ENCODE measurements at places on chromosomes 13 and 19.

GRCh38 chr19:37995346-37995745, 88.3 kb downstream of the SIPA1L3 start:
- no peak for DNase-seq

- DNase-seq = no peak
These were observed 7.3 kb downstream of the ADPRHL1 start for GRCh38 chr13:113445791-113446487.

- no peak for DNase-seq
These were observed 3.3 kb upstream of the TEX29 start for GRCh38 chr13:111317042-111317550.

- DNase-seq = no peak
These were observed 28.8 kb downstream of the ZNF91 start for GRCh38 chr19:23366437-23366836.

GRCh38 chr13:114110091-114110829, 22.2 kb downstream of the RASA3 start:
- DNase-seq = no peak

- no peak for DNase-seq
These were observed 133.8 kb downstream of the CRYL1 start for GRCh38 chr13:20391597-20392452.

DNA sequence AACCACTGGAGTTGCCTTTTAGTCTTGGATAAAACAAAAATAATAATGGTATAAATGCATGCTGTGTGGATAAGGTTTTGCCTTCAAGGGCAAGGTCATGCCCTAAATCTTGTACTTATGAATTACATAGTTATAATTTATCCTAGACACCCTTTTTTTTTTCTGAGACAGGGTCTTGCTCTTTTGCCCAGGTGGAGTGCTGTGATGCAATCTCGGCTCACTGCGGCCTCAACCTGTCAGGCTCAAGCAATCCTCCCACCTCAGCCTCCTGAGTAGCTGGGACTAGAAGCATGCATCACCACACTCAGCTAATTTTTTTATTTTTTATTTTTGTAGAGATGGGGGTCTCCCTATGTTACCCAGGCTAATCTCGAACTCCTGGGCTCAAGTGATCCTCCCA, 7.7 kb upstream of the DACT3 start:
- DNase-seq = no peak

- DNase-seq = no peak
These were observed 219.6 kb downstream of the RAP2A start for GRCh38 chr13:97653443-97654140.

- DNase-seq = no peak
These were observed at the start of gene BEST2 for GRCh38 chr19:12751635-12752034. BEST2 (plus strand) TSS chr19:12751791; CDS start chr19:12752593, 802 bp downstream.

DNA sequence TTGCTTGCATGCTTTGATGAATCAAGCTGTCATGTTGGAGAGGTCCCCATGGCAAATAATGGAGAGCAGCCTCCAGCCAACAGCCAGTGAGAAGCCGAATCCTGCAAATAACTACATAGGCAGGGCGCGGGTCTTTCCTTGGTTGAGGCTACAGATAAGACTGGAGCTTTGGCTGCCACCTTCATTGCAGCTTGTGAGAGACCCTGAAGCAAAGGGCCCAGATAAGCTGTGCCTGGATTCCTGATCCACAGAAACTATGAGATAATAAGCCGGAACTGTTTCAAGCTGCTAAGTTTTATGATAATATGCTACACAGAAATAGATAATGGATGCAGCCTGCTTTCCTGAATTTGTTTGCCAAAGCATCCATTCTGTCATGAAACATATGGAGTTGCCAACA, 257.0 kb downstream of the HS6ST3 start:
- DNase-seq = no peak

All from left renal cortex interstitium (tissue), 4 donors.